ENCODE measurements at places on chromosomes 5 and 9.

DNA sequence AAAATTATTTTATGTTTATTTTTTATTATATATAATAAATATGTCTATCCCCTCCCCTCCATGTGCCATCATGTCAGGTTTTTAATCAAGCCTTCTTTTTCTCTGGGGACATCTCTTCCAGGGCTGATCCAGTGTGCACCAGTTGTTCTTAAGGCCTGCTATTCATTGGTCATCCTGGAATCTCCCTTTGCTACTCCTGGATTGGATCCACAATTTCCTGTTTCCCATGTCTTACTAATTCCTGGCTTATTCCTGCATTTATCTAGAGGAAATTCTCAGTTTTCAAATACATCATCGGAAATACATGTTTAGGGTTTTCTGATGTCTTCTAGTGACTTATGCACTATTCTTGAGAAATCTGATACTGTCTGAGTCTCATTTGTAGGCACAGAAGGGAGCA, 56.8 kb downstream of the ANGPTL2 start:
- no peak for DNase-seq

DNA sequence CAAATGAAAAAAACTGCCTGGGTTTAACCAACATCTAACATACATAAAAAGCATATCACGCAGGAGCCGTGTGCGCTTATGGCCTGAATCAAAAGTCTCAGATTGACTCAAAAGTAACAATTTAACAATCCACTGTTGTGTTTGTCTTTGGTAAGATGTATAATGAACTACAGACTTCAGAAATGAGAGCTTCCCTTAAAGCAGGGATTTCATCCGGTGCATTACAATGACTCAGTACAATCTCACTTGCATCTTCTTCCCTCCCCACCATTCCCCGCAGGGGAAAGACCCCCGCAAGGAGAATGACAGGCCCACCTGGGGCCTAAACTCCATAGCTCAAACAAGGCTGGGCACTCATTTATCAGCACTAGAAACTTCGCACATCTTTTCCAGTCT, 1.4 kb downstream of the ZFR start:
- DNase-seq: no peak

DNA sequence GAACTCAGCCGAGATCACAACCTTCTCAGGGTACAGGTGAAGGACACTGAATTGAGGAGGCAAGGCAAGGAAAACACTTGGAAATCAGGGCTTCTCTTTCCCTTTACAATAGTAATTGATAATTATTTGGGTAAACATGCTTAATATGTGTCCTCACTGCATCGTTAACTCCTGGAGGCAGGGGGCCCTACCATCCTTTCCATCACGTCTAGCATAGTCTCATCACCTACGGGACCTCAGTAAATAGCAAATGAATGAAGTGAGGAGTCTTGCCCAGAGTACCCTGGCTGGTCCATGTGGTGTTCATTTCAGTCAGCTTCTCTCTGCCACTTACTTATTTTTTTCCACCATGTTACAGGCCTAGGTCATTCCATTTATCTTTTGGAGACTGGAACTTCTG, 2.3 kb downstream of the F2RL1 start:
- no peak for DNase-seq

GRCh38 chr5:176364765-176365350, 429 bp upstream of the ARL10 start:
- DNase-seq: no peak

DNA sequence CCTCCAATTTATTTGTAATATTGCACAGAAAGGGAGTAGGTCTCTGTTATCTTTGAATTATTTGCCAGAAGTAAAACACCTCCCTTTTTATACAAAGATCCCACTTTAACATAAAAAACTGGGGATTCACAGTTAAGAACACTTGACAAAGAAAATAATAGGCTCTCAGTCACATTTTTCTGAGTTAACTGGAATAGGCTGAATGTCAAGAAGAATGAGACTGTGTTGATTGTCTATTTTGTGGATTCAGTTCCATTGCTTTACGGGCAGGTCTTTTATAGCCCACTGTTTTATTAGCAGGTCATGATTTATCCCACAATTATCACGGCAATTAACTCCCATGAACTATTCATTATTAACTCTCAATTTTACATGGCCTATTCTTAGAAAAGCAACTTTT, 427.4 kb downstream of the CTNND2 start:
- DNase-seq: no peak

DNA sequence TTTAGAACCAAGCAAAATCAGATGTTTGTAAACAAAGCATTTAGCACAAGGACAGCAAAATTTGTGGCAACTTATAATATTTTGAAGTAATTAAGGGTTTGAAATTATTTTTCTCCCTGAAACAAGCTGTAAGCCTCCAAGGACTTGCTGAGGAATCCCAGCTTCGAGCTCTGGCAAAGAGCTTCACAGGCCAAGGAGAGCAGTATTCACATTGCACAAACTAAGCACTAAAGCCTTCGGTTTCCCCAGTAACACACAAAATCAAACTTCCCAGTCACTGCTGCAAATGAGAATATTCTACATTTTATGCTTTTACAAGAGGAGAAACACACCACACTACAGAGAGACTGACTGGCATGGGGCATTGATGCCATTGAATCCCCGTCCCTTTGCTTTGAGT, 101.9 kb downstream of the WDR41 start:
- no peak for DNase-seq

GRCh38 chr9:100939636-100940035, 88.9 kb upstream of the PLPPR1 start:
- no peak for DNase-seq

GRCh38 chr9:71582347-71582746, 186.0 kb downstream of the CEMIP2 start:
- DNase-seq: no peak

DNA sequence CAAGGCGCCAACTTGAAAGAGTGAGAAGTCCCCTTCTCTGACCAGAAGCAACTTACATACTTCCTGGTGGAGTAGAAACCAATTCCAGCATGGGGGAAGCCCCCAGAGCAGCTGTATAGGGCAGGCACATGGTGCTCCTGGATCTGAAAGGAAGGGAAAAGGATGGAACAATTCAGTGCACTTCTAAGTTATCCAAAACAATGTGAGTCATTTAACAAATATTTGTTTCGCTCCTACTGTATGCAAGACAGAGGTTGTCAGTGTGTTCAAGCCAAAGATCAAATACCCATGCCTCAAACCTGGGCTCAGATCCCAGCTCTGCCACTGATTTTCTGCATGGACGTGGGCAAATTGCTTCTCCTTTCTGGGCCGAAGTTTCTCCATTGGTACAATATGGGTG, 67.1 kb downstream of the LHX2 start:
- DNase-seq: peak; percentile 12

GRCh38 chr9:137070906-137071275, 534 bp upstream of the SAPCD2 start:
- no peak for DNase-seq

GRCh38 chr5:538801-539468, 14.7 kb upstream of the SLC9A3 start:
- no peak for DNase-seq

GRCh38 chr5:53537711-53538110, 22.7 kb upstream of the NDUFS4 start:
- DNase-seq: no peak

DNA sequence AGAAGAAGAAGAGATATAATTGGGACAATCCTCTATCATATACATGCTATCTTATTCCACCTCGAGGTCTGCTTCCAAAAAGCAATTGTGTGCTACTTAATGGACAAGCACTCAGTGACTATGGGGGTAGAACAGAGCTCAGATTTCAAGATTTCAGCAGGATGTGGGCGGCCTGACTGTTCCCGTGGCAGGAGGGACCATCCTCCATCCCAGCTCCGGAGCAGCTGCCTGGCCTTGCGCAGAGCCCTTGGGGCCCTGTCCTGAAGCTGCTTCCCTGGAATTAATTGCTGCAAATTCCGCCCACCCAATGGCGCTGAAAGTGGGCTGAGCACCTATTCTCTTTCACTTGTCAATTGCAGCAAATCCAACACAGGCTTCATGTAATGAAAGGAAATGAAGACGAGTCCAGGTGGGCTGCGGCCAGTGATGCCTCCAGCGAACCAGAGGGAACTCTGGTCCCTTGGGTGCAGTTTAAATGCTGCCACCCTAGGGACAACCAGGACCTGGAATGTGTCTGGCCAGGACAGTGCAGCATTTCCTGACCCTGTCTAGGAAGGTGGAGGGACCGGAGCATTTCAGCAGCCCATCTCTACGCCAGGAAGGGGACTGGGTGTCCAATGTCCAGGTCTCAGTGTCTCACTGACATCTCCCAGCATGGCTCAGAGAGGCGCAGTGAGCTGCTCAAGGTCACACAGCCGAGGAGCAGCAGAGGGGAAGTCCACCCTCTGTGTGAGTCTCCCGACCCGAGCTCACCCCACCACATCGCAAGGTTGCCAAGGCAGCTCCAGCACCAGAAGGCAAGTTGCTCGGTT, 50.5 kb upstream of the FCN1 start:
- DNase-seq: no peak

GRCh38 chr9:136078498-136079011, 16.5 kb downstream of the NACC2 start:
- DNase-seq: no peak

DNA sequence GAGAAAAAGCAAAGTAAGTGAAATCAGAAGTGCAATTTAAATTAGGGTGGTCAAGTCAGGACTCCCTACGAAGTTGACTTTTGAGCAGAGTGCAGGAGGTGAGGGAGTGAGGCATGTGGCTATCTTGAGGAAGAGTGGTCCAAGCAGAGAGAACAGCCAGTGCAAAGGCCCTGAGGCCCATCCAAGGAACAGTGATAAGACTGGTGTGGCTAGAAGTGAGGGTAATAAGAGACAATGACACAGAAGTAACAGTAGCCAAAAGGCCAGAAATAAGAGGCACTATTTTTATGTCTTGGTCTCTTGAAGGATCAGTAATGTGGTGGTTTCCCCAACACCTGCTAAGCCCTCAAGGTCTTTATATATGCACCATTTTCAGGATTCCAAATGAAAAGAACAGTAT, 120.4 kb downstream of the SLC1A3 start:
- no peak for DNase-seq

- no peak for DNase-seq
Observed at GRCh38 chr9:112248722-112249121, 73.6 kb upstream of the SUSD1 start.

- no peak for DNase-seq
Observed at GRCh38 chr9:77819657-77820056, 171.5 kb upstream of the GNA14 start.

- no peak for DNase-seq
Observed at GRCh38 chr5:65462139-65462705, 19.5 kb downstream of the ADAMTS6 start.

DNA sequence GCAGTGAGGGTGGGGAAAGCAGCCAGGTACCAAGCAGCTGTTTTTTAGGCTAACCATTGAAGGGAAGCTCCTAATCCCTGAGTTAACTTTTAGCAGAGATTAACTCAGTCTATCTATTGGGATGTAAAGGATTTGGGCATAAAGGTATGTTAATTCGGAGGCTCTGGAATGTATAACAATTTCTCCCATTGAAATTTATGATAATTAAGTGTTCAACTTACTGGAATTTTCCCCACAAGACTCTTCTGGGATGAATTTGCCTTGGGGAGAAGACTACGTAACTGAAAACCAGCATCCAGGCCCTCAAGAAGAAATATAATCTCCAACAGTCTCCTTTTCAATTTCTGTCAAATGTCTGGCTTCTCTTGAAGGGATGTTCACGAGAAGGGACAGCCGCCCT, 23.6 kb downstream of the ZFP62 start:
- no peak for DNase-seq

DNA sequence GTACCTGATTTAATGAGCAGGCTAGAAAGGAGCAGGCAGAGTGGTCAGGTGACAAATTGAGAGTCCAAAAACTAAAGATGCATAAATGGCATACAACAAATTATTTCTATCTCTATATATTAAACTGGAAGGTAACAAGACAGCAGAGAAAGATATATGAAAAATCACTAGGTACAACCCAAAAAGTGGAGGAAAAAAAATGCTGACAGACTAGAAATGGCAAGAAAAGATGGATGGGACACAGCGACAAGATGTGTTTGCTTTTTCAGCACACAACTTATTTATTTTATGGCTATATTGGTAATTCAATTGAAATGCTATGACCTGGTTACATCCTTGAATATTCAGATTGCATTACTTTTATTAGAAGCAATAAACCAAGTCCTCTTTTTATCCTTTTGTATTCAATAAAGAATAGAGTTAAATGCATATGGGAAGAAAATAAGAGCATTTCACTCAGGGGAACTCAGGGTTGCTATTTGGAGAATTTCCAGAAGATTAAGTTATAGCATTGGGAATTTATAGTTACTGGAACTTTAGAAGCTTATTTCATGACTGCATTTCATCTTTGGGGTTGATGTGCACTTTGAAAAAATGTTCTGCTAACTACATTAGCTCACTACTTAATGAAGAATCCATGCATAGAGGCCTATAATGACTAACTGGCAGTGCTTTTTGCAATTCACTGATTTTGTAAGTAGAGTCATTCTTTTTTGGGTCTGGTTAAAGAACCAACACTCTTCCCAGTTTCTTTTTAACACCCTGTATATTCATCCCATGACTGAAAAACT, 566.6 kb upstream of the TUSC1 start:
- no peak for DNase-seq

DNA sequence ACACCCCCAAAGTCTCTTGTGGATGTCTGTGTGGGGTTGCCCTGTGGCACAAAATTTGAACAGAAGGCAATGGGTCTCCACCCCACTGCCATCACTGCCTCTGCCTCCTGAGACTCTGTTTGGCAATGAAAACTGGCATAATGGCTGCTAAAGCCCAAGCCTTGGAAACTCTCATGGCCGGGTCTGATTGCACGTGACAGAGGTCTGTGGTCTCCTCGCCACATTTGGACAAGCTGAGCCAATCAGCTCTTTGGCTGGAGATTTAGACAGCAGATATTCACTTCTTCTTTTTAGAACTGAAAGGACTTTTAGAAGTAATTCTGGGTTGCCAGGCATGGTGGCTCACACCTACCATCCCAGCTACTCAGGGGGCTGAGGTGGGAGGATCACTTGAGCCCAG, 5.5 kb downstream of the GGTA1 start:
- DNase-seq: no peak

Data from AG09319 (cell line).